CD4-positive, alpha-beta T cell treated with Interleukin-17A for 1 hour (primary cell): ENCODE measurements at places on chromosomes 3 and 15.

DNA sequence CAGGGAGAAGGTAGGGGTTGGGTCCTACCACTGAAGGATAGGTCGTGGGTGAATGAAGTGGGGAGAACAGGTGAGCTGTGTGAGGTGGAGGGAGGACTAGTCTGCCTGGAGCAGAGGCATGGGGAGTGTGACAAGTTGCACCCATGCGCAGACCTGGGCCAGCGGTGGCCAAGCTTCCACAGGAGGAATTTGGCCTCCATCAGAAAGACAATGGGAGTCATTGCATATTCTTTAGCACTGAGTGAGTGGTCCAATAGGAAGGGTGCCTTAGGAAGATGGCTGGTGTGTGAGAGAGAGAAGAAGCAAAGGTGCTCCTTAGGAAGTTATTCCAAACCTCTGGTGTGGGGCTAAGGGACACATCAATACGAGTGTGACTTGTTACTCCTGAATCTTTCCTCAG lies 191.1 kb downstream of the KCNAB1 start:
- DNase-seq, result no peak

- peak; percentile 5 for DNase-seq
Measured at GRCh38 chr15:39312984-39313383, 267.9 kb upstream of the THBS1 start.

DNA sequence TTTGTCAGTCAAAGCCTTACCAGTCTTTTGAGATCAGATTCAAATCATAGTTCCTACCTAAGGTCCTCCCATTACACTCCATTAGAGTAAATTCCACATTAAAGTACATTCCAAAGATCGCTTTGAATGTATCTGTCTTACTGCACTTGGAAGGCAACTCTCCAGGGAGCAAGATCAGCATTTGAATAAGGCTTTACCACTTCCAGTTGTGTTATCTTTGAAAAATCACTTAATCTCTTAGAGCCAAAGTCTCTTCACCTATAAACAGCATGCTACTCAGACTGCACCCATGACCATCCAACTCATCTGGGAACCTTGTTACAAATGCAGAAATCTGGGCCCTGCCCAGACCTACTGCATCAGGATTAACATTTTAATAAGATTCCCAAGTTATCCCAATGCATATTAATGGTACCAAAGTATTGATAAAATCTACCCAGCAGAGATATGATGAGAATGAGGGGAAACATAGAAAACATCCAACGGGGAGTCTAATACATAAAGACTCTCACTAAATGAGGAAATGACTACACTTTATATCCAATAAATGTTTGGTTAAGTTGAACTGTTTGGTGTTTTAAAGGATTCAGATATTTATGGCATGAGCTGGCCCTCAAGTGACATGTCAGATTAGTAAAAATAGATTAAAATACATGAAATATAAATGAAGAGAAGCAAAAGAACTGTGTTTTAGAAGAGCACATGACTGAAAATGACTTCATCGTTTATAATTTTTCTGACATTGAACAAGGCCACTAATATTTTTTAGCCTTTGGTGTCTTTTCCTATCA lies 75.9 kb downstream of the TNIK start:
- no peak for DNase-seq

GRCh38 chr3:197487911-197488391 lies 67.8 kb downstream of the BDH1 start:
- DNase-seq, result no peak

- no peak for DNase-seq
Measured at GRCh38 chr15:35013370-35013769, 25.3 kb upstream of the ZNF770 start.

DNA sequence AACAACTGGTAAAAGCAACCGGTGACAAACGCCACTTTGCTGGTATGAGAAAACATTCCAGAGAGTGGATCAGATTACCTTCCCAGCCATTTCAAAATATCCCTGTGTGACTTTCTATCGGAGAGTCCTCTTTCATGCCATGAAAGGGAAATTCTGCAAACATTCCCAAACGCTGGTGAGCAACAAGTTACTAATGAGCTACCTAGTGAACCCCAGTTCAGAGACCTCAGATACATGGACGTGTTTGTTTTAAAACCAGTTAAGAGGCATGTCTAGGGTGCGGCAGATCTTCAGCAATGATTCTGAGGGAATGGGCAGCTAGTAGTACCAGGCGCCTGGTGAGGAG lies 418.2 kb upstream of the NR2F2 start:
- DNase-seq, result no peak

DNA sequence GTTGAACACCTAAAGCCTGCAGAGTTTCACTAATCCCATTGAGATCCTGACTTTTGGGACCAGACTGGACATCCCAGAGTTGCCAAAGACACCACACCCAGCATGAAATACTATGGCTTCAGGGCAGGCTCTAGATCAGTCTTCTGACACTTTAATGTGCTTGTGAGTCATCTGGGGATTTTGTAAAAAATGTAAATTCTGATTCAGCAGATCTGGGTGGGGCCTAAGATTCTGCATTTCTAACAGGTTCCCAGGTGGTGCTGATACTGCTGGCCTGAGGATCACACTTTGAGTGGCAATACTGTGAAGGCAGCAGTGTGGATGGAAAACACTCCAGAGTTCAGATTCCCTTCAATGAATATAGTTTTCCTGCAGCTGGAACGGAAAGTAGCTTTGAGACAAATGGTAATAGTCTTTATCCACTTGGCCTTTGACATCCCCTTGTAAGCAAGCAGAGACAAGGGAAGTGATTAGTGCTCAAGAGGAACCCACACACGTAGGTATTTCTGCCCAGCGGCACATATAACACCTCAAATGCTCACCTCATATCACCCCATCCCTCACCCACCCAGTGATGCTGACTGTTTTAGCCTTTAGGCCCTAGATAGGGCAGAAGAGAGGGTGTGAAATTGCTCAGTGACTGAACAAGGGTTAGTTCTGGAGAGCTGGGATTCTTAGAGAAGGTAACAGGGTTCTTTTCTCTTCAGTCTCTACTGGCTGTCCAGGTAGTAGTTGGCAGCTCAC lies 51.5 kb upstream of the GSK3B start:
- no peak for DNase-seq
